Heart left ventricle (tissue), 16 donors: ENCODE measurements at places on chromosomes 16 and 17. TPM values are rescaled to one million over a fixed set of nuclear protein-coding genes. Genes with fewer than 3 reads are reported as not detected.

Gene NHLRC4
- total RNA-seq: 0.45 TPM

Gene CETP
- total RNA-seq: not detected

Gene EIF3C
- total RNA-seq: 433 TPM

Gene EPX
- total RNA-seq: not detected

Gene WFDC1
- 5.4 TPM for total RNA-seq

Gene ZNF629
- 28.4 TPM for total RNA-seq

Gene TMEM98
- total RNA-seq: 13.8 TPM

Gene ASGR1
- 0.28 TPM for total RNA-seq

Gene TMEM106A
- 1.9 TPM for total RNA-seq

Gene PRPSAP2
- total RNA-seq: 20.0 TPM

Gene CTU2
- total RNA-seq: 12.3 TPM
